Lower lobe of right lung (tissue), 2 donors: ENCODE measurements at places on chromosomes 11 and 22. TPM values are rescaled to one million over a fixed set of nuclear protein-coding genes. Genes with fewer than 3 reads are reported as not detected.

The CHST1 gene
- total RNA-seq, result 4.6 TPM

The DRD4 gene
- total RNA-seq, result 1.3 TPM

The DBX1 gene
- total RNA-seq, result not detected

The CCDC15 gene
- total RNA-seq, result 1.4 TPM

The SCGB2A2 gene
- not detected for total RNA-seq

The OR5J2 gene
- total RNA-seq, result not detected

The NCR3LG1 gene
- total RNA-seq, result 3.2 TPM

The MIOX gene
- total RNA-seq, result not detected

The OR51I1 gene
- total RNA-seq, result 0.41 TPM

The MYO18B gene
- total RNA-seq, result not detected

The LRRC4C gene
- 0.86 TPM for total RNA-seq

The COMMD9 gene
- total RNA-seq, result 85.7 TPM

The YIF1A gene
- total RNA-seq, result 67.8 TPM

The CALCA gene
- total RNA-seq, result not detected

The CCDC188 gene
- total RNA-seq, result 0.77 TPM

The TUB gene
- 5.2 TPM for total RNA-seq

The OR51B5 gene
- total RNA-seq, result not detected

The GRIK4 gene
- 2.2 TPM for total RNA-seq

The PPFIBP2 gene
- 24.1 TPM for total RNA-seq

The MS4A4A gene
- 89.5 TPM for total RNA-seq

The YDJC gene
- 13.1 TPM for total RNA-seq

The TRPC6 gene
- total RNA-seq, result 13.9 TPM

The CDC42BPG gene
- 16.3 TPM for total RNA-seq

The GLB1L2 gene
- total RNA-seq, result 5.1 TPM

The MUC6 gene
- total RNA-seq, result 0.09 TPM

The SLC25A18 gene
- 0.50 TPM for total RNA-seq

The OR4D5 gene
- not detected for total RNA-seq

The ALG12 gene
- total RNA-seq, result 25.9 TPM

The ACR gene
- total RNA-seq, result 0.62 TPM

The TRIM51 gene
- not detected for total RNA-seq

The DGCR6 gene
- total RNA-seq, result 4.5 TPM

The SMIM35 gene
- total RNA-seq, result not detected

The OR5A1 gene
- not detected for total RNA-seq

The CSRP3 gene
- total RNA-seq, result not detected

The FAM83F gene
- 1.4 TPM for total RNA-seq

The DCHS1 gene
- total RNA-seq, result 23.2 TPM

The TUG1 gene
- total RNA-seq, result 64.4 TPM

The POTEH gene
- not detected for total RNA-seq
